ENCODE measurements at places on chromosomes 1 and 21. TPM values are rescaled to one million over a fixed set of nuclear protein-coding genes. Genes with fewer than 3 reads are reported as not detected.

DNA sequence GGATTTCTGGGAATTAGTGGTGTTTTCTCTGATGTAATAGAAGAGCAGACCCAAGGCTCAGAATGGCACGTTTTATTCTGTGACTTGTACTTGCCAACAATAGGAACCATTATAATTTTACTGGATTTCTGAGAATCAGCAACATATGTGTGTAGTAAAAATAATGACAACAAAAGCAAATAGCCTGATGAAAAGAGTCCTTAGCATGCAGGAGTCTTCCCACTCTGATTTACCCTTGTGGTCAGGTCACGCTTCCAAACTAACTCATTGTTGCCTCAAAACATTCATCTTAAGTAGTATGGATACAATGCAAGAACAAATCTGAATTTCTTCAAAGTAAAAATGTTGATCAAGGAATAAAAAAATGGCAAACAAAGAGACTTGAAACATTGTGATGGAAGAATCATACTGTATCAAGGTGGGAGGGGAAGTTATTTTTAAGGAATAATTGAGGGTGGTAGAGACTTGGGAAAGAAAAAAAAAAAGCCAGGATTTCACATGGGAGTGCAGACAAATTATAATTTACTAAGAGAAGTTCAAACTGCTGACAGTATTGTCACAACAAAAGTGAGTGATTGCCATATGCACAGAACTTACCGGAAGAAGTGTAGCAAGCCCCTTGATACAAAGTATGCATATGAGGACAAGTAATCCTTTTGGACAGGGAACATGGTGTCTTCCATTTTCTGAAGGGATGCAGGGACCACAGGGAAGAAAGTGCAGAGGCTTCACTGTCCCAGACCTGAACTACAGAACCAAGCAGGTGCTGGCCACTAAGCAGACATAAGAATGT lies 31.2 kb upstream of the RGL1 start:
- no peak for DNase-seq

DNA sequence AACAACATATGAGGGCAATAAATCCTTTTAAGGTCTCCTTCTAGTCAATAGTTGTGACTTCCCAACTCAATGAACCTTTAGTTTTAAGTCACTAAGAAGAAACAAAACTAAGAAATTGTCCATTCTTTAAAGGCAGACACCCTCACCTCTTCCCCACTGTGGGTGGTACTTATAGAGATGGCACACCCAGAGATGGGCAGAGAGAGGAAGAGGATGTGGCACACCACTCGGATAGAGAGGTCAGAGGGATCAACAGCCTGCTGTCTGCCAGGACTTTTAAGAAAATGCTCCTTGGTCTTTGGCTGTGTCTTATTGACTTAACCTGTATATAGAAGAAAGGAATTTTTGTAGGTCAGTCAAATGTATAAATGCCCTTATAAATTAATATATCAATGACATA lies 45.1 kb downstream of the FASLG start:
- DNase-seq: no peak

- no peak for DNase-seq
Measured at GRCh38 chr1:113659556-113659955, 99.7 kb downstream of the PHTF1 start.

GRCh38 chr1:30381671-30382365 lies 341.6 kb downstream of the MATN1 start:
- no peak for DNase-seq

DNA sequence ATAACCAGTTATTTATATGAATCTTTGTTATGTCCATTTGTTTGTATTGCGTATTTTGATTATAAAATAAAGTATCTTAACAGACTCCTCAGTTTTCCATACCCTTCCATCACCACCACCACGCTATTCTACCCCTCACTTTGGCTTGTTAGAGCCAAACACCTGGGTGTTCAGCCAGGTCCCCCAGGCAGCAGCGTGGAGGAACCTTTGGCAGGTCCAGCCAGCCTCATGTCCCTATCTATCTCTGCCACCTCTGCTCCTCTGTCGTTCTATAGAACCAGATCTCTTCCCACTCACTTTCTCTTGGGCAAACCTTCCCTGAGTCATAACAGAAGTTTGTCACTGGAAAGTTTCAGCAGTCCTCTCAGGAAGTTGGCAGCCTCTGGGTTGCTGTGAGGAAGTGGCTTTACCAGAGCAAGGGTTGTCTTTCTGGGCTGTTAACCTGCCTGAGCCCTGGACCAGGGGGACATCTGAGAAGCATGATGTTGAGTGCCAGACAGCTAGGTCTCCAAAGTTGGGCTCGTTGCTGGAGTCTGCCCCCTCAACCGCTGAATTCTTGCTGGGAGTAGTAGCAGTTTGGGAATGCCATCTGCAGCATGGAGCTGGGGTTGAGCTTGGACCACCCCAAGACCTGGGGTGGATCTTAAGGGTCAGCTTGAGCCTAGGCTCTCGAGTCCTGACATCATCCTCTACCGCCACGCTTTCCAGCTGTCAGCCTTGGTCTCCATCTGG lies 996 bp upstream of the SH3BGRL3 start:
- peak; percentile 51 for DNase-seq

- no peak for DNase-seq
Measured at GRCh38 chr1:89261926-89262515, 10.6 kb downstream of the GBP5 start.

- no peak for DNase-seq
Measured at GRCh38 chr1:186679924-186680244, 339 bp downstream of the PTGS2 start.

CATSPERE gene
- not detected for total RNA-seq

OR2G6 gene
- total RNA-seq: not detected

- DNase-seq: no peak
Measured at GRCh38 chr1:226126824-226127569, 59.5 kb downstream of the ACBD3 start.

DNA sequence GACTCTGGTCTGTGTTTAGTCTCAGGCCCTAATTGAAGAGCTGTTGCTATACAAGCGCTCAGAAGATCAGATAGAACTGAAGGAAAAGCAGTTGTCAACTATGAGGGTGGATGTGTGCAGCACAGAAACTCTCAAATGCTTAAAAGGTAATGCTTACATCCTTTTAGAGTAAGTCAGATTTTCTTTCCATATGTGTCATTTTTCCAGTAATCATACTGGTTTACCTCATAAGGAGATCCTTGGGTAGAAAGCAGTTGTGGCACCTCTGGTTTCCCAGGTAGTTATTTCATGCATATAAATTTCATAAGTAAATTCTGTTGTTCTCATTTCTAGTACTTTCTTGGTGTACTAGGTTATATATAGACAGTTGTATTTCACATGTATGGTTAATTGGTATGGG lies 43.0 kb upstream of the TARS2 start:
- no peak for DNase-seq

GRCh38 chr21:27314131-27314530 lies 347.2 kb upstream of the ADAMTS5 start:
- no peak for DNase-seq

DNA sequence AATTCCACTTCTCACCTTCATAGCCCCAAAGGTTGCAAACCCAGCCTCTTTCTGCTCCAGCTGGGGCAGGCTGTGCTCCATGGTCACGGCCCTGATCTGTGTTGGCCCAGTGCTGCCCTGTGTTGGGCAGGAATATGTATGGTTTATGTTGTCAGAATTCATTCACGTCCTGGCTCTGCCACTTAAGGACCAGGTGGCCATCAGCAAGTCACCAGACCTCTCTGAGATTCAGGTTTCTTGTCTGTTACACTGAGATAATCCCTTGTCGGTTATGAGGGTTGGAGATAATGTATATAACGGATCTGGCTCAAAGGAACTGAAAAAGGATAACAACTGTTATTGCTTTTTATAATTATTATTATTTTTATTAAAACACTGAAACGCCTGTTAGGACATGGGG lies 39.1 kb upstream of the SELENON start:
- DNase-seq: no peak

Data from Caki2 (cell line).